ENCODE measurements at places on chromosomes 3 and 15.

- DNase-seq: no peak
These were observed 121.6 kb downstream of the TFDP2 start for GRCh38 chr3:142027735-142028134.

- no peak for DNase-seq
These were observed 102.6 kb upstream of the IL12A start for GRCh38 chr3:159886050-159886449.

- DNase-seq: no peak
These were observed 159.5 kb downstream of the PLCH1 start for GRCh38 chr3:155585384-155585783.

GRCh38 chr15:40439960-40440742 lies 602 bp upstream of the BAHD1 start:
- DNase-seq: no peak

DNA sequence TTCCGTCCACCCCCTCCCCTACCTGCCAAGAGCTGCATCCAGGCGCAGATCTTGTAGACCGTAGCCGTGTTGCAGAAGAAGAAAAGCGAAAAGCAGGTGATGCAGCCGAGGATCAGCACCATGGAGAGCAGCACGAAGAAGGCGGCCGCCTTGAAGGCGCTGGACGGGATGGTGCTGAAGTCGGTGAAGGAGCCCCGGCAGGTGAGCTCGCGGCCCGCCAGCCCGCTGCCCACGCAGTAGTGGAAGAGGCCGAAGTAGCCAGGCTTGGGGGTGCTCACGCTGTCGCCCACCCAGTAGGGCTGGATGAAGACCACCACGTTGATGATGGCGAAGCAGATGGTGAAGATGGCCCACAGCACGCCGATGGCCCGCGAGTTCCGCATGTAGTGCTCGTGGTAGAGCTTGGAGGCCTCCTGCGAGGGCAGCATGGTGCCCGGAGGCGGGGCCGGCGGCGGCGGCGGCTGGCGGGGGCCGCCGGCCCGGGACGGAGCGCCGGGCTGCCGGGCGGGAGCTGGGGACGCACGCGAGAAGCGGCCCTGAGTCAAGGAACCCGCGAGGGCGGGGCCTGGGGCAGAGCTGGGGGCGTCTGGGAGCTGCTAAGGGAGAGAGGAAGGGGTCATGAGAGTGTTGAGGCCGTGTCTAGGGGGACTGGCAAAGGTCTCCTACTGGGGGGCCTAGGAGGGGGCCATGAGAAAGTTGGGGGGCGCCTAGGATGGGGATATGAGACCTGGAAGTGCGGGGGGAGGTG lies 1.2 kb downstream of the LHFPL4 start:
- DNase-seq: no peak

DNA sequence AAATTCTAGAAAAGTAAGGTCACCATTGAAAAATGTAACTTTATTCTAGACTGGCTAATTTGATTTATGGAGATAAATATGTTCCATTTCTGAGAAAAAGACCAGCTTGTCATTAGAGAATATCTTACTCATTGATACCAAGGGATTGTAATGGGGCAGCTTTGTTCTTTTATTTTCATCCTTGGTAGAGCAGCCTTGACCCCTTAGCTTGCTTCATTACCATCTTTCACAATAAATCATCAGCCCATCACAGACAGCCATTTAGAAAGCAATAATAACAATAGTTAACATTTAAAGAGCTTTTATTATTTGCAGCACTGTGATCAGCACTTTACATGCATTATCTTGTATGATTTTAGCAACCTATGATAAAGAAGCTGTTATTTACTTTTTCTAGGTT lies 253.6 kb downstream of the C3orf38 start:
- DNase-seq: no peak

GRCh38 chr3:22734207-22734606 lies 468.9 kb upstream of the UBE2E2 start:
- DNase-seq: no peak

DNA sequence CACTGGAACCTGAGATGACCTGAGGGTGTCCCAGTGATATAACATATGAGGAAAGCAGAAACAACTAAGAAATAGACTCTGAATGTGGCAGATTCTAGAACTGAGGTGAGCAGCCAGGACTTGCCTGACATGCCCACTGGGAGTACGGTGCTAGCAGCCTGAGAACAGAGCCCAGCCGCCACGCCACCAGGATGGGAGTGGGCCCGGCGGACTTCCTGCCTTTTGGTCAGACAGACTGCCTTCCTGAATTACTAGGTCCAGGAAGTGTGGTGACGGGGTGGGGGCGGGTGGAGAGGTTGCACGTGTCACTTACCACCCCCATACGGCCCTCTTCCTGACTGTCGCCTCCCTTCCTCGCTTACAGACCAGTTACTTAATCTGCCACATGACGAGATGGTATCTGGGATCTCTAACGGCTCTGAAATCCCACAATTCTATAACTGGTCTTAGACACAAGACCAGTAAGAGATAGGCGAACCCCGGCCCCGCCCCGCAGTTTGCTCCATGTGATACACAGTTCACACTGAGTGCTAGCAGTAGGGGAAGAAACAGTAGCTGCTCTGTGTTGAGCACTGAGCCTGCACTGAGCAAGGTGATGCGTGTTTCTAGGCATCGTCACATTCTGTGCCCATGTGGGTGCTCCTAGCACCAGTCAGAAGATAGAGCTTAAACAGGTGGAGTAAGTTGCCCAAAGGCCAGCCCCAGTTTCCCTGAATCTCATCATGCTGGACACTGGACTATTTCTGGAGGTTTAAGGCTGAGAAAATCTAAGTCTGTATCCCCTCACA lies 95.7 kb downstream of the CPN2 start:
- no peak for DNase-seq

GRCh38 chr15:81043281-81043934 lies 42.7 kb downstream of the TLNRD1 start:
- no peak for DNase-seq

DNA sequence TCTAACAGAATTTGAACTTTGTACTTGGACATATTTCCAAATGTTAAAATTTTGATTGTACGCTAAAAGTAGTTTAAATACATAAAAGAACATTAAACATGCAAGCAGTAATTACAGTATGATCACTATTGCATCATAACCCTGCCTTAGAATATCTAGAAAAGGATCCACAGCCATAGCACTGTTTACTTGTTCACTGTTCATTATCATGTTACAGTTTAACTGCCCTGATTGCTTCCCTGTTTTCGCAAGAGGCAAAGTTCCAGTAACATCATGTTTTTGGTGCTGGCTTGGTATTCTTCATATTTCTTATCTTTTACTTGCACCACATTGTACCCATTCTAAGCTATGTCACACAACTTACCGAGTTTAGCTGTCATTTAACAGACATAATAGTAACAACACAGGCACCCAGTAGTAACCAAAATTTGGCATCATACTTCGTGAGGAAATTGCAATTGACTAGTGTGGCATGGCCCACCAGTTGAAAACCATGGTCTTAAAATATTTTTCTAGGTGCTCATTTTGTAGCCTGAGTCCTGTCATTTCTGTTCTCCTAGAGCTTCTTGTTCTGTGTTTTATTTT lies 13.3 kb upstream of the TMEM87A start:
- DNase-seq: no peak

DNA sequence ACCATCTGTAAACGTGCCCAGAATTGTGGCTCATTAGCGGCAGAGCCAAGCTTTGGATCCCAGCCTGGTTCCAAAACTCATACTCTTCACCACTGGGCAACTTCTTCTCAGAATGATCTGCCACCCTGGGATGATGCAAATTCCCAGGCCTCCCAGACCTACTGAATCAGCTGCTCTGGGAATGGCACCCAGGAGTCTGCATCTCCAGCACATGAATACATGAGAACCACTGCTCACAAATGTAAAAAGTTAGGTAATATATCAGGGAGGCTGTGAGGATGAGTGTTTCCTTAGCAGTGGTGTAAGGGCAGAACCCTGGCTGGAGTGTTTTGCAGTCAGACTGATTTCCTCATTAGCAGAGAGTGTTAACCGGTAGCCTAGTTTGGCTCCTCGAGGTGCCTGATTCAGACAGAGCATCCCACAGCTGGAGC lies 94.2 kb downstream of the LIPC start:
- DNase-seq: no peak

DNA sequence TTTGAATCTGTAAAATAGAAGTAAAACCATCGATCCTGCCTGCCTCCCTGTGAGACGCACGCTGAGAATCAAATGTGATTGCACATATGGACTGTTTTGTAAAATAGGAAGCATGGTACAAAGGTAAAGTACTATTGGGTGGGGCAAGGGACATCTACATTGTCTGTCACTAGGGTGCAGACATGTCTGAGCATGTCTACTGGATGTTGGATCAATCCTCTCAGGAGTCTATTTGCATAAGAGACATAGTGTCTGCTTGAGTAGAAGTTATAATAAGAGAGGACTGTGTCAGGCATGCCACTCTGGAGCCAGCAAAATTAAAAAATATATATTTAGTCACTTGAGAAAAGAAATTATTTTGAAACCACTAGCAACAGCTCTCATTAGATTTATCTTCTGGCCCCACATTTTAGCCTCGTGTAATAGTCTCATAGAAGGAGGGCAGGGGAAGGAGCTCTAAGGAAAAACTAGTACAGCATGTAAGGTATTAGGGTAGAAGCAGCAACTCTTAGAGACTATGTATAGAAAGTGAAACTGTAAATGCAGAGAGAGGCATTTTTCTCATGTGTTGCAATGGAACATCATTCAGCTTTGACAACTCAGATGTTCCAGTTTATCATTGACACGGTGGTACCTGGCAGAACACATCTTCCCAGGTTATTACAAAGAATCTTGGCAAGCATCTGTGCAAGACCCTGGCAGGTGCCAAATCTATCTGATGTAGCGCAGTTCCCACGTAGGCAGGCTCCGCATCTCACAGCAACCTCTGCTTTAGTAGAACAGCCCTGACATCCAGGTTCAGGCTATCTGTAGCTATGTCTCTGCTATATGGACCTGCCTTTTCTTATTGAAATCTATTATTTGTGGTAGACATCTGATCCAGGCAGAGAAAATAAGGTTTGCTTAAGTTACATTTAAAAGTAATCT lies 85.2 kb upstream of the CHL1 start:
- no peak for DNase-seq

GRCh38 chr3:123193448-123194101 lies 8.2 kb upstream of the SEC22A start:
- DNase-seq: no peak

- DNase-seq: no peak
These were observed 143.7 kb upstream of the LRIG1 start for GRCh38 chr3:66644549-66644948.

DNA sequence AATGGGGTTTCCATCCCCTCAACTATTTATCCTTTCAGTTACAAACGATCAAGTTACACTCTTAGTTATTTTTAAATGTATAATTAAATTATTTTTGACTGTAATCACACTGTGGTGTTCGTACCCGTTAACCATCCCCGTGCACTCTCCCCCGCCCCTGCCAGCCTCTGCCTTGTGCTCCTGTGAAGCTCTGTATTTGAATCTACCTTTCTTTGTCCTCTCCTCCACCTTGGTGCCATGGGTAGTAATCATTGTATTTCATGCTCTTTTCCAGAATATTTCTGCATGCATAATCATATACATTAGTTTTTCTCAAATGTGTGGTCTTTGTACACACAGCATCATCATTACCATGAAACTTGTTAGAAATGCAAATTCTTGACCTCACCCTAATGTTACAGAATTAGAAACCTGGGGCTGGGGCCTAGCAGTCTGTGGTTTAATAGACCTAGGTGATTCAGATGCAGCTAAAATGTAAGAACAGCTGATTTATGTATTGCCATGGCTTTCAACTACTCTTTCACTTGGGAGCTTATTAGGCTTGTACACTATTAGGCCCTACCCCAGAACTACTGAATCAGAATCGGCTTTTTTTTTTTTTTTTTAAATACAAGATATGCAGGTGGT lies 91.5 kb downstream of the STT3B start:
- DNase-seq: no peak

DNA sequence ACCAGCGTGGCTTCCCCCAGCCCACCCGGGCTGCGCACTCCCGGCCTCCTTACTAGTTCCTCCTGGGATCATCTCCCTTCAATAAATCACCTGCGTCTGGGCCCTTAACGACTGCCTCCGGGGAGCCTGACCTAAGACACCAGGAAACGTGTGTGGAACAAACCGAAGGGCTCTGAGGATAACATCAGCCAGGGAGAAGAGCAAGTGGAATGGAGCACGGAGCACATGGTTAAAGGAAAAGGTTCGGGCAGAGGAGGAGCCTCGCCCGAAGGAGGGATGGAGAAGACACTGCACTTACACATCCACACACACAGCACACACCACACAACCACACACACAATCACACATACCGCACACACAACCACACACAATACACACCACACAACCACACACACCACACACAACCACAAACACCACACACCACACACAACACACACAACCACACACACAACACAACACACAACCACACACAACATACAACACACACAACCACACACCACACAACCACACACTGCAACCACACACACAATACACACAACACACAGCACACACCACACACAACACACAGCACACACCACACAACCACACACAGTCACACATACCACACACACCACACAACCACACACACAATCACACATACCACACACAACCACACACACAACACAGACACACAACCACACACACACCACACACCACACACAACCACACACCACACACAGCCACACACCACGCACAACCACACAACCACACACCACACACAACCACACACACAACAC lies 24.7 kb downstream of the CPN2 start:
- DNase-seq: no peak

DNA sequence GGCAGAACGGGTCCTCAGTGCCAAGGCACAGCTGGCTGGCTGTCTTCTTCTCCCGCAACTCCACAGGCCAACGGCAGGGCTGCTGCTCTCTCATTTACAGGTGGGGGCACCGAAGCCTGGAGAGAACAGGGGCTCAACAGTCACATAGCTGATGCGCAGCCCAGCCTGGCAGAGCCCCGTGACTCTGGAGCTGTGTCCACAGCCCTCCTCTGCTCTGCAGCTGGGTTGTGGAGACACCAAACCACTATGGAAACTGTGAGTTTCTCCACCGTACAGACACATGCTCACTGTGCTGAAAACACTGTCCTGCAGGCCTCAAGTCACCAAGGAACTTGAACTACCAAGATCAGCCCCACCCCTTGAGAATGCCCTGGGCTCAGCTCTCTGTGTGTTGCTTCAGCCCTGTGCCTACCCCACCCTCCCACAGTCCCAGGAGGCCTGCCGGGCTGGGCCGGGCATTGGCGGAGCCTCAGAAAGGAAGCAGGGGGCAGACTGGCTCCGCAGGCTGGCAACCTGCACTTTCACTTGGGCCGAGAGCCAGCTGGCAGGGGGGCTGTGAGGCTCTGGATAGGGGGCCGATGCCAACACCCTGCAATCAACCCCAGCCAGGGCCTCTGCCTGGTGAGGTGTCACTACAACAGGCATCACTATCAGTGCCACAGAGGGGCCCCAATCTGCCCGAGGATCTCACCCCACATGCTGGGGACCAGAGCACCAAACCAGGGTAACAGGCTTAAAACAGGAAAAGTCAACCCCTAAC lies 113.7 kb upstream of the RPL32 start:
- no peak for DNase-seq
